NCI-H446 (cell line): ENCODE measurements at places on chromosomes 5 and 9.

- no peak for DNase-seq
Observed at GRCh38 chr9:107539427-107540163, 50.0 kb upstream of the KLF4 start.

- no peak for DNase-seq
Observed at GRCh38 chr5:65854925-65855324, 71.5 kb upstream of the ERBIN start.

GRCh38 chr9:29449306-29449705, 1876.0 kb upstream of the C9orf72 start:
- no peak for DNase-seq

- no peak for DNase-seq
Observed at GRCh38 chr9:96100385-96101300, 201.3 kb downstream of the HSD17B3 start.
